GM06990 (cell line): ENCODE measurements at places on chromosomes 4 and X.
A peak's percentile ranks its signal among the peaks of the same experiment; 100 is the strongest.

DNA sequence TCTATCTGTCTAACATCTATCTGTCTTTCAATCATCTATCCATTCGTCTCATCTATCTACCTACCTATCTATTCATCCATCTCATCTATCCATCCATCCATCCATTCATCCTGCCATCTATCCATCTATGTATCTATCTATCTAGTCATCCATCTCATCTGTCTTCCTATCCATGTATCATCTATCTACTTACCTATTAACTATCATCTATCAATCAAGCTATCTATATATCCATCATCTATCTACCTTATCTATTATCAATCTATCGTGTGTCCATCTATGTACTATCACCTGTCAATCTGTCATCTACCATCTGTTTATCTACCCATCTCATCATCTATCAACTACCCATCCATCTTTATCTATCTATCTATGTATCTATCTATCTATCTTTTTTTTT lies 217.7 kb downstream of the CRLF2 start:
- no peak for DNase-seq

DNA sequence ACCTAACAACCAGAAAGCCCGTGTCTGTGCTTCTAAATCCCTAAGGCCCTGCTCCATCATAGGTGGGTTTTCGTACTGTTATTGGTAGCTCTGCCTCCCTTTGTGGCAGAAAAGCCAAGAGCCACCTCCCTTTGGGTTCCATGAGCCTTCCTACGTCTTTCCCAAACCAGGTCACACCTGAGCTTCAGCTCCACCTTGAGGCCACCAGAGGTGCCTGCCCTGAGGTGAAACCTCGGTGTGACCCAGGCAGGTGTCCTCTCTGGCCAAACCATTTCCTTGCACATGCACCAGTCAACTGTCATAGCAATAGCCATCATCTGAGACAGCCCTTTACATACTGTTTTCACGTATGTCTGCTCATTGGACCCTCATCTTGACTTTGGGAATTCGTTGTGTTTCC lies 188.0 kb upstream of the RBPJ start:
- DNase-seq, result peak; percentile 26

DNA sequence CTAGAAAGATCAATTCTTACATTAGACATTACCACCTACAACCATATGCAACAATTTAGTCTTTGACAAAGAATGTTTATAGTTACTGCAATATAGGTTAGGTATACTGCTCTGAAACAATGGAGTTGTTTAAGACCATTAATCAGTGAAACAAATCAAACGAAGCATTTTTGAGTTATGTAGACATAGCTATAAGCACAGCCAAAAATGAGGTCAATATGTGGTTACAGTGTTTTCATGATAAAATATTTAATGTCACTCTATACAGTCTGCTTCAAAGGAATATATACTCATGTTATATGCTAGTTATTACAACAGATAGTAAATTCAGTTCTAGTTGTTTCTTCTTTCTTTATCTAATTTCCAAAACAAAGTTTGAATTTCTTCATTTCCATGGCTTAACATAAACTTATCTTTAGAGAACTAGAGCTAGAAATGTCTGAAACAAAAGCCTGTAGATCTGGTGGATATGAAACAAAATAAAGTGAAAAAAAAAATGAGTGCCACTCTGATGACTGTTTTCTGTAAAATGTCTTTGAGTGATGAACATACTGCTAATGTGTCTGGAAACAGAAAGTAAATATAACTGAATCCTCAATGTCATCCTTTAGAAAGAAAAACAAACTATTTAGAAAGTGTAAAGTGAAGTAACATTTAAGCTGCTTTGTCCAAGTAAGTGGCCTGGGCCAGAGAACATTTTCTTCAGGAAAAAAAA lies 809.0 kb downstream of the FAT4 start:
- no peak for DNase-seq

GRCh38 chr4:59936566-59936965 lies 1263.6 kb upstream of the ADGRL3 start:
- no peak for DNase-seq

DNA sequence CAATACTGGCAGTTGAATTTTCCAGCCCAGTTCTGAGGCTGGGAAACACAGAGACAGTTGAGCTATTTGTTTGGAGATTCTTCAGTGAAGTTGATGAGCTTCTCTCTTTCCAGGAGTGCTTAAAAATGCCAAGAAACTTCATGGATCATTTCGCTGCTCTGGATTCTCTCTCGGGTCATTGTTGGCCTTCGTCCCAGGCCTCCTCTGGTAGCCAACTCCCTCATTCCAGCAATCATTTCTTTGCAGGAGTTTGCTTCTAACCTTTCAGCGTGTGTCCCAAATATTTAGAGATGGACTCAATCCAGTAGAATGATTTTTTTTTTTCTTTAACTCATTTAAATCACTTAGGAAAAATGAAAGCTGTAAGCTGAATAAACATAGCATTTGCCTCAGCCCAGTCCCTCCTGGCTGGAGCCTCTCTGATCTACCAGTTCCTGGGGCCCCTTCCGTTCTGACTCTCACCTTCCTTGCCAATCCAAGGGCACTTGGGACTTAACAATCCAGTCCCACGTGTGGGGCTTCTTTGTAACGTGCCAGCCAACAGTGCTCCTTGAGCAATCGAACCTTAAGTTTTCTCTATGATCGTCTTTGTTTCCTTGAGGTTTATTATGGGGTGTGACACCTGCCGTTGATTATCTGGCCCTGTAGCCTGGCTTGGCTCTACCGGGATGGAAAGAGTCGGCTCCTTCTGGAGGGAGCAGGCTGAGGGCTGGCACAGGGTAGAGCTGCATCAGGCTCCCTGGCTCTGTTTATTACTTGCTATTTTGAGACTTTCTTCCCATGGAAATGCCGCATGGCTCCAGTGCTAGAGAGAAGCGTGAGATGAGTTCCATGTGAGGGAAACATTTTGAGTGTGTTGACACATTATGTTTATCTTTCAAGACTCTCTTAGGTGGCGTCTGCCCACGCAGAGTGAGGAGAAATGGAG lies 80.4 kb upstream of the GPC4 start:
- DNase-seq, result no peak

- DNase-seq, result no peak
These were observed 19.6 kb downstream of the CD40LG start for GRCh38 chrX:136667446-136668168.

GRCh38 chr4:169256101-169256612 lies 14.6 kb downstream of the SH3RF1 start:
- no peak for DNase-seq

DNA sequence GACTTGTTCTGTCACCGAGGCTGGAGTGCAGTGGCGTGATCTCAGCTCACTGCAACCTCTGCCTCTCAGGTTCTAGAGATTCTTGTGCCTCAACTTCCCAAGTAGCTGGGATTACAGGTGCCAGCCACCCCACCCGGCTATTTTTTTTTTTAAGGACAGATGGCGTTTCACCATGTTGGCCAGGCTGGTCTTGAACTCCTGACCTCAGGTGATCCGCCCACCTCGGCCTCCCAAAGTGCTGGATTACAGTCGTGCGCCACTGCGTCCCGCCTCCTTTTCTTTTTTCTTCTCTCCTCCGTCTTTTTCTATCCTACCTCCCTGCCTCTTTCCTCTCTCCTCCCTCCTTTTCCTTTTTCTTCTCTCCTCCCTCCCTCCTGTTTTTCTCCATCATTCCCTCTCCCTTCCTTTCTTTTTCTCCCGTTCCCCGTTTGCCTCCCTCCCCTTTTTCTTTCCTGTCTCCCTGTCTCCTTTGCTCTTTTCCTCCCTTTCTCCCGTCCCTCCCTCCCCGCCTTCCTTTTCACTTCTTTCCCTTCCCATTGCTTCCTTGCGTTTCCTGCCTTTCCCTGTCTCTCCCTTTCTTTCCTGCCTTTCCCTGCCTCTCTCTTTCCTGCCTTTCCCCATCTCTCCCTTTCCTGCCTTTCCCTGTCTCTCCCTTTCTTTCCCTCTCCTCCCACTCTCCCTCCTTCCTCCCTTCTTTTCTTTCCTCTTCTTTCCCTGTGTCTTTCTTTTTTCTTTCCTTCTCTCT lies 2.1 kb upstream of the SLC25A6 start:
- DNase-seq, result no peak

GRCh38 chr4:173405840-173406606 lies 7.1 kb upstream of the SCRG1 start:
- peak; percentile 52 for DNase-seq

DNA sequence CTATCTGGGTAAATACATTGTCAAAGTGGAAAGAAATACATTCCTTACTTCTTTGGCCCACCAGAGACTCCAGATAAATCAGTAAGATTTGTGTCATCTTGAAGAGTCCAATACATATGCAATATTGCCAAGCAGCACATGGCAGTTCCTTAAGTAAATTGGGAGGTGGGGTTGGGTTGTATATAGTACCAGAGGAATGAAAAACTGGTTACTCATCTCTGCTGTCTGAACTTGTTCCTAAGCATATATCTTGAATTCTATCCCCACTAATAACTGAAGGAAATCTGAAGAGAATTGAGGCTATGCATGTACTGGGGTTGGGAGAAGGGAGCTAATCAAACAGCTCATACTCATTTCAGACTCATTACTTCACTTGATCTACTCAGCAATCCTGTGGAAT lies 14.8 kb downstream of the TCEAL8 start:
- no peak for DNase-seq

- no peak for DNase-seq
These were observed 209.5 kb downstream of the PARM1 start for GRCh38 chr4:75142382-75142781.

- no peak for DNase-seq
These were observed 259.1 kb downstream of the PDHA2 start for GRCh38 chr4:96099031-96099430.

- no peak for DNase-seq
These were observed 172.0 kb downstream of the FBXW7 start for GRCh38 chr4:152363904-152364303.

DNA sequence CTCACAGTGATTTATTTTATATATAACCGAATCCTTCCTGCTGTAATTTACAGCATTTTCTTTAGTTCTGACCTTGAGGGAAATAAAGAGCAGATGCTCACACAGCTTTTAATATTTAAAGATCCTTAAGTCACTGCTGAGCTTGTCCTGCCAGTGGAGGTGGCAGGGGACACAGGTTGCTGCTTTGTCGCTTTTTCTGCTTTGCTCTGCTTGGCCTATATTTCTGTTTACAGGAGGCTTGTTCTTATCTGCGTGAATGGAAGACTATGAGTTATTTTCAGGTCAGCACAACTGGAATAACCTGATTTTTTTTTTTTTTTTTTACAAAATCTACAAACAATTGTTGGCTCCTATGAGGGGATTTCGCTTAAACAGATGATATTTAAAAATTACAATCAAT lies 2.3 kb downstream of the TXK start:
- DNase-seq, result no peak

GRCh38 chr4:170750519-170750918 lies 660.8 kb upstream of the AADAT start:
- DNase-seq, result no peak

GRCh38 chr4:53598483-53598882 lies 7.2 kb upstream of the LNX1 start:
- no peak for DNase-seq

DNA sequence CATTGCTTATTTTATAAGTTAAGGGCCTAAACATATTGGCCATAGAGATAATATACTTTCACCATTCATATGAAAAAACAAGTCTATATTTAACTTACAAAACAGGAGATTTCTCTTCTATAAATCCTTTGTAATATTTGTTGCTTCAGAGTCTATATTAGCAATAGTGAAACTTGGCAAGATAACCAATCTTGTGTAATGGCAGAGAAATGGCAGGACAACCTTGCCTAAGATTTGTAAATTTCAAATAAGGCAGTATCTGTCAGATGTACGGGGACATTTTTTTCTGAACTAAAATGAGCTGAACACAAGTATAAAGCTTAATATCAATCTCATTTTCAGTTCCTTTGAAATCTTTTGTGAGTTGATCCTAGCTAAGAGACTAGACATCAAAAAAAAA lies 17.8 kb upstream of the CPEB2 start:
- no peak for DNase-seq

GRCh38 chr4:186935901-186936300 lies 212.2 kb upstream of the FAT1 start:
- no peak for DNase-seq

DNA sequence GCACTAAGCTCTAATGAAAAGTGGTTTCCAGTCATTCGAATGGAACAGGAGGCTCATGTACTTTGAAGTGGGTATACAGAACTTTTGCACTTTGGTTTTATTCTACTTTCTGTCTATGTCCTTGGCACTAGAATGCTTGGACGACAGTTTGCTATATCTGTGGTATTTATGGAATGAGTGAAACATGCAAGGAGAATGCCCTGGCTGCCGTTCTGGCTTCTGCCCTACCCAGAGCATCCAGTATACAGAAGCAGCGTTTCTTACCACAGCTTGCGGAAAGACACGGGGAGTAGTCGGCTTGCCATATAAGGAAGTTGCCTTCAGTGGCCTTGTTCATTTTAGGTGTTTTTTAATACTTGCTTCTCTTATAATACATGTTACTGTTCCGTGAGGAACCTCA lies 98.0 kb downstream of the TBL1X start:
- no peak for DNase-seq

- DNase-seq, result no peak
These were observed 507.4 kb downstream of the C4orf33 start for GRCh38 chr4:129603241-129603931.

DNA sequence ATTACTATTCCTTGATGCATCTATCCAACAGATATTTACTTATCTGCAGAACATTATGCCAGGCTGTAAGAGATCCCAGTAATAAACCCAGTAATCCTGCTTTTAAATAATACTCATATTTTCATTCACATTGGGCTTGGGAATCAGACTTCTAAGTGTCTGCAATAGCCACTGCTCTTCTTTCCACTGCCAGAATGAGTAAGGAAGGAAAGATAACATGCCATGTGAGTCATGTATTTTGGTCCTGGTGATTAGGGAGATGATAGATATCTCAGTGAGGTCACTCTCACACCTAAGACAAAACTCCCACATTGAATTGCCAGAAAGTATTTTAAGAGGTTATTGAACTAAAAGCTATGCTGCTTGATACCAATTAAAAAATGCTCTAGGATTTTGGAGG lies 13.9 kb upstream of the HEPH start:
- no peak for DNase-seq

GRCh38 chr4:8594097-8595038 lies 1.8 kb downstream of the CPZ start:
- no peak for DNase-seq
